ENCODE measurements at places on chromosomes 2 and 18.

GRCh38 chr18:3035635-3036034 lies 22.7 kb upstream of the LPIN2 start:
- no peak for DNase-seq

DNA sequence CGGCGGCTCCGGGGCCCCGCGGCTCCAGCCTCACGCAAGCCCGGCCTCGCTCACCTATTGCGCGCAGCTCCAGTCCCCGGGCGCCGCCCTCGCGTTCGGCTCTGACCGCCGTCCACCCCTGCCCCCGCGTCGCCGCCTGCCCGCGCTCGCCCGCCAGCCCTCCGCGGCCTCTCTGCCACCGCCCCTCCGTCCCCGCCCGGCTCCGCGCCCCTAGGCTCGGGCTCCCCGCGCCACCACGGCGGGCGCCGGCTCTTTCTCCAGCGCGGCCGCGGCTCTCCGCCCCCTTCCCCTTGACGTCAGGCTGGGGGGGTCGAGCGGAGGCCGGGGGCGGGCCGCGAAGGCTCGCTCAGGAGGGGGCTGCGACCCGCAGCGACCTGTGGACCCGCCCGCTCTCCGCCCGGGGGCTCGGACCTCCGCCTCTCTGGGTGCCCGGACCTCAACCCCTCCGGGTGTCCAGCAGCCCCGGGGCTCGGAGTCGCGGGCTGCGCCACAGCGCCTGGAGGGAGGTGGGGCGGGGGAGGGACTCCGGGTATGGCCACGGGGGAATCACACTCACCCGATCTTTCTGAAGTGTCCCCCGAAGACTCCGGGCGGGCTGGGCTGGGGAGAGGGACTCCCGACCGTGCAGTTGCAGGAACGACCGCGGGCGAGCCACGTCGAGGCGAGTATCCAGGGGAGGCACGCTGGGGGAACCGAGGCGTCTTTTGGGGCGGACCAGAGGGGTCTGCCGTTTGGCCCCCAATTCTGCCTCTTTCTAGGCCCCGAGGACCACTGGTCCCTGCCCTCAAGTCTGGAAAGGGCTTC lies at the start of gene SEMA4C:
TSS of gene SEMA4C (minus strand) at position 259 of the 804 bp plus-strand sequence. CDS start 2,194 bp downstream, outside the sequence.
- peak; percentile 47 for DNase-seq

DNA sequence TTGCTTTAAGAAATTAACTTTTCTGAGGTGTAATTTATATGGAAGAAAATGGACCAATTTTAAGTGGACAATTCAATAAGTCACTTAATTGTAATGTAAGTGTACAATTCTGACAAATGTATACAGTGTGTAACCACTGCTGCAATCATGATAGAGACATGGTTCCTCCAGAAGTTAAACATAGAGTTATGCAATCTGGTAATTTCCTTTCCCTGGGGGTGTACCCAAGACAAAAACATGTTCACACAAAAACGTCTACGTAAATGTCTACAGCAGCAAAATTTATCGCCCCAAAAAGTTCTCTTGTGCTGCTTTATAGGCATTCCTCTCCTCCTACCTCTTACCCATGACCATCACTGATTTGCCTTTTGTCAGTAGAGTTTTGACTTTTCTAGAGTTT lies 141.5 kb downstream of the AQP4 start:
- DNase-seq = no peak

DNA sequence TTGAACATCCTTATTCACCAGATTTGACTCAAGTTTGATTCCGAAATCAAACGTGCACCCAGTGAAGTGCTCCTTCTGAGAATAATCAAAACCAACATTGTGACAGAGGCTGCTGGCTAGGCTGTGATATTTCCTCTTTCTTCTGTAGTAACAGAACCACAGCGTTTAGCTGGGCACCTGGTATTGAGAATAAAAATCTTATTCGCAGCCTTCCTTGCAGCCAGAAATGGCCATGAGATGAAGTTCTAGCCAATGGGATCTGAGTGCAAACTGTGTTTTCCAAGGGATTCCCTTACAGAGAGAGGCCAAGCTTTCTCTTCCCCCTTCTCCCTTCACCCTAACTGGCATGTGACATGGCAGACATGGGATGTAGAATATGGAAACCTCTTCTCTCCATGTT lies 51.7 kb downstream of the TMEM163 start:
- no peak for DNase-seq

DNA sequence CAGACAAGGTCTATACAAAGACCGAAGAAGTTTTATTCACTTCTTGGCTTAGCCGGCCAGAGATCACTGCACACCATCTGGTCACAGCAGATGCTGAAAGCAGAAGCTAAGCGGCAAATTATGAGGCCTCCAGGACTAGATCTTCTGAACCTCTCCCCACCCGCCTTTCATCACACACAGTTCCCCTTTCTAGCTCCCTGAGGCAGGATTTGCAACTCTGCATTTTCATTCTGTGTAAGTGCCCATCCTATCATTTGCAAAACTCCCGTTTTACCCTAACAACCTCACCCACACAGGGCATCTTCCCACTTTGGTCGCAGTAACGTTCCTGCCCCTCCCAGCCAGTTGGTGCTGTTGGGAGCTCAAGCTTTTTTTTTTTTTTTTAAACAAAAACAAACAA lies 3.1 kb upstream of the MOB1A start:
- no peak for DNase-seq

All from activated T-helper 9 cell treated with anti-CD3 and anti-CD28 coated beads, Interleukin-2, amount 50 U/mL, for 16 hours (primary cell).